WTC11 (cell line): ENCODE measurements at places on chromosomes 2 and 18. TPM values are rescaled to one million over a fixed set of nuclear protein-coding genes. Genes with fewer than 3 reads are reported as not detected.

GRCh38 chr18:77146249-77147080, 13.9 kb upstream of the MBP start:
- peaks cover 2% of the 10 kb centered on the region for H3K27me3 ChIP-seq
- no peaks in the 10 kb centered on the region for H3K4me1 ChIP-seq
- H3K4me3 ChIP-seq: no peak overlapping the region

- no peaks in the 10 kb centered on the region for H3K36me3 ChIP-seq
- peaks cover 27% of the 10 kb centered on the region for H3K4me1 ChIP-seq
- peaks cover 1% of the 10 kb centered on the region; the same call in 1 of the 2 replicates for H3K27me3 ChIP-seq
- H3K4me3 ChIP-seq: no peak overlapping the region
- no peak overlapping the region for H3K27ac ChIP-seq
- DNase-seq: no peak
Observed at GRCh38 chr2:26612034-26612433, 29.1 kb downstream of the CIB4 start.

GRCh38 chr2:169036736-169037440, 5.8 kb upstream of the ABCB11 start:
- H3K27me3 ChIP-seq: no peaks in the 10 kb centered on the region
- DNase-seq: no peak
- no peaks in the 10 kb centered on the region; the same call in 1 of the 2 replicates for H3K36me3 ChIP-seq
- H3K4me3 ChIP-seq: no peak overlapping the region
- peaks cover 3% of the 10 kb centered on the region for H3K4me1 ChIP-seq
- no peak overlapping the region for H3K27ac ChIP-seq

- H3K27ac ChIP-seq: no peak overlapping the region
- peaks cover 9% of the 10 kb centered on the region; the same call in 1 of the 2 replicates for H3K27me3 ChIP-seq
- H3K4me3 ChIP-seq: no peak overlapping the region
Observed at GRCh38 chr2:219392754-219393153, 5.0 kb upstream of the DNPEP start.

DNA sequence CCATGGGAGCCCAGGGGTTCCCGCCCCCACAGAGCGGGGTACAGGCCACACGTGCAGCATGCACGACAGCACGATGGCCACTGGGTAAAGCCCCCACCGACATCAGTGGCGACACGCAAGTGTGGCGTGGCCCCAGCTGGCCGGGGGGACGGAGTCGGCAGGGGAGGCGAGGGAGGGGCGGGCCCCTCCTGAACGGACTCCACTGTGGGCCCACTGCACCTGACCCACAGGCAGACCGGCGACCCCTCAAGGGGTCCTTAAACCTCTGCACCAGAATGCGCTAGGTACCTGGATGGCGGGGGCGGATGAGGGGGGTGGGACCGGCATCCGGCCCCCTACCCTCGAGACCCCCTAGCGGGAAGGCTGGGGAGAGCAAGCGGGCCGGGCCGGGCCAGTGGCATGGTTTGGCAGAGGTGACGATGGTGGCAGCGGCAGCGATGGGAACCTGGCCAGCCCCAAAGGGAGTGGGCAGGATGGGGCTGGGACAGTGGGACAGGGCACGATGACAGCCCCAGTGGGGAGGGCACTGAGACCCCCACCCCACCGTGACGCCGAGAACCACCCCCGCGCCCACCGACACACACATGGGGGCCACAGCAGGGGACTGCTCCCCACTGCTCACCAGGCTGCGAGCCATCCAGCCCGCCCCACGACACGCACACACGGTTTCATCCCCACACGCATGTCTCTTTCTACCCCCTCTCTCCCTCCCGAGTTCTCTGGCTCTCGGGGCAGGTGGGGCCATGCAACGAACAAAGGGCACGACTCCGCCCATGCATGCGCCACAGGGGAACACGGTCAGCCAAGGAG, 91.9 kb upstream of the ANKRD30BL start:
- H3K4me3 ChIP-seq: no peak overlapping the region
- no peaks in the 10 kb centered on the region for H3K4me1 ChIP-seq
- H3K36me3 ChIP-seq: peaks cover 36% of the 10 kb centered on the region
- DNase-seq: no peak
- H3K27ac ChIP-seq: no peak overlapping the region

DNA sequence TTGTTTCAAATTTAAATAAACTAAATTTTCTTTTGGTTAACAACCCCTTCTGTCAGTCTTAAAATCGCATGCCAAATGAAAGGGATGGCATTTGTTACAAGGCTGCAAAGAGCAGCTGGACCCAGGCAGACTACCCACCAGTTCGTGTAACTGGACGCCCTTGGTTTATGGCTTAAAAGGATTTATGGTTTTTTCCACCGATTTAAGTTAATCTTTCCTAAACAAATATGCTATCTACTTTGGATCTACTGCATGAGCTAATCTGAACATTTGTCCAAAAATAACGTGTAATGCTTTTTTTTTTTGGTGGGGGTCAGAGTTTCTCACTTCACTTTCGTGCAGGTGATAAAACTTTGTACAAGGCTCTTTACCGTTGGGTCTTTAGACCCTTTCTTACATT, 62.9 kb downstream of the DIS3L2 start:
- H3K27me3 ChIP-seq: no peaks in the 10 kb centered on the region
- no peak overlapping the region for H3K4me3 ChIP-seq
- H3K4me1 ChIP-seq: peaks cover 7% of the 10 kb centered on the region
- no peak for DNase-seq

DNA sequence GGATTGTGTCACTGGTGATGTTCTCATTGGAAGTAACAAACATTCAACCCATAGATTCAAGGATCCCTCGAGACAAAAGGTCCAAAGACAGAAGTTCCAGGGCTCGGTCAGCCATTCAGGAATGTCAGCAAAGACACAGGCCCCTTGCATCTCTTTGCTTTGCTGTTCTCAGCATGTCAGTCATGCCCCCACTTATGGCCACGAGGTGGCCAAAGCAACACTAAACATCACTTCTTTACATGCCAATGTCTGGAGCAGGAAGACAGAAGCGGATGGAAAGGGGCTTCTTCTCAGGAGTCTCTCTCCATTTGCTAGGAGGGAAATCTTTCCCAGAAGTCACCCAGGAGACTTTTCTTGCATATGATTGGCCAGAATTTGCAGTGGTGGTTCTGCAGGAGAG, 191.6 kb upstream of the SP5 start:
- no peak overlapping the region for H3K4me3 ChIP-seq
- H3K27me3 ChIP-seq: peaks cover 3% of the 10 kb centered on the region; the same call in 1 of the 2 replicates
- no peak overlapping the region for H3K27ac ChIP-seq

DNA sequence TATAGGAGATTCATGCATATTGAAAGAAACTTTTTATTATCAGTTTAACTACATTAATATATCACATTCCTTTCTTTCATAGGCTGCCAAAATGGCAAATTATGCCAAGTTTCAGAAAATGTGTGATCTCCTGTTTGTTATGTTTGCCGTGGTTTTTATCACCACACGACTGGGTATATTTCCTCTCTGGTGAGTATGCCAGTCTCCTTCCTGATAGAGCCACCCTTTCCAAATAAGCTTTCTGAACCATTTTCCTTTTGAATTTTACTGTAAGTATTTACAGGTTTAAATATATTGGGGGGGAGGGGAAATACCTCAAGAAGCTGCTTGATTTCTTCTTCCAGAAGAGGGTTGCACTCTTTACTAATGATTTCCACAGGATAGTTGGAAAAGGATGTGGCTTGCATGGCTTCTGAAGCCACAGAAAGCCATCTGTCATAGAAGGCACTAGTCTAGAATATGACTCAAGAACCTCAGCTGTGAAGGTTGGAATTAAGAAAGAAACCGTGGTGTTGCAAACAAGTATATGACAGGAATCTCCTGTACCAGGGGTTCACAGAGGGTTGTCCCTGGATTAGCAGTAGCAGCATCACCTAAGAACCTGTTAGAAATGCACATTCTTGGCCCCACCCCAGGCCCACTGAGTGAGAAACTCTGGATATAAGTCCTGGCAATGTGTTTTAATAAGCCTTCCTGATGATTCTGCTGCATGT, 84.5 kb upstream of the NOSTRIN start:
- no peak overlapping the region for H3K4me3 ChIP-seq
- no peak overlapping the region for H3K27ac ChIP-seq
- peaks cover 2% of the 10 kb centered on the region; the same call in 1 of the 2 replicates for H3K36me3 ChIP-seq
- H3K27me3 ChIP-seq: no peaks in the 10 kb centered on the region
- no peak for DNase-seq
- no peaks in the 10 kb centered on the region for H3K4me1 ChIP-seq

DNA sequence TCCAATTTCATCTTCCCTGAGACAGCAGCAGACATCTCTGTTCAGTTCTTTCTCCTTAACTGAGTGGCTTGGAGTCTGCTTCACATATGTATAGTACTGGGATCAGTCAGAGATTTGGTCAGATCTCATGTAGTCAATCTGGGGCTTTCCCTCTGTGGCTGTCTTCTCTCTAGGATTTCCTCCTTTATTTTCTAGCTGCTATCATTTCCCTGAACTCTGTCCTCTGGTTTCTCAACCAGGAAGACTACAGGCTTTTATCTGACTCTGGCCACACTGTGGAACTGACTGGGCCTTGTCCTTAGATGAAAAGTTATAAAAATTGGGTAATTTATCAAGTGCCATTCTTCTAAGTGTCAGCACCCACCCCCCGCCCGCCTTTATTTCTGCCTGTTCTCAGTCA, 121.0 kb downstream of the RAPGEF4 start:
- H3K27ac ChIP-seq: no peak overlapping the region
- peaks cover 8% of the 10 kb centered on the region for H3K4me1 ChIP-seq
- H3K27me3 ChIP-seq: no peaks in the 10 kb centered on the region
- DNase-seq: no peak

DNA sequence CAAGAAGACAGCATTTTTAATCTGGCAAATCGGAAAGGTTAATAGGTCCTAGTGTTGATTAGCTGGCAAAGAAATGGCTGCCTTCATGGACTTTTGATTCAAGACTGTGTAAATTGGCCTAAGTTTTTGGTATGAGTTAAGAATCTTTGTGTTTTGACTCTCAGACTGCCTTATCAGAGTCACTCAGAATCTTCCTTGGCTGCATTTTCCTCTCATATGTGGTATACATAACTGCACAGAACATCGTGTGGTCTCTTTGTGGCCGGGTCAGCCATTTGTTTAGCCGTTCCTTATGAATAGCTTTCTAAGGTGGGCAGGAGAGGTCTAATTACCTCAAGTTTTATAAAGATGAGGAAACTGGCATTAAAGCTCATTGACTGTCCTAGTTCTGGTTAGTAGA, 30.1 kb downstream of the CAB39 start:
- H3K4me3 ChIP-seq: no peak overlapping the region
- H3K36me3 ChIP-seq: peaks cover 4% of the 10 kb centered on the region; the same call in 1 of the 2 replicates
- peak overlapping the region; percentile 30; the same call in 1 of the 2 replicates for H3K27ac ChIP-seq
- no peak for DNase-seq
- no peaks in the 10 kb centered on the region for H3K27me3 ChIP-seq
- peaks cover 6% of the 10 kb centered on the region; the same call in 1 of the 2 replicates for H3K4me1 ChIP-seq

DNA sequence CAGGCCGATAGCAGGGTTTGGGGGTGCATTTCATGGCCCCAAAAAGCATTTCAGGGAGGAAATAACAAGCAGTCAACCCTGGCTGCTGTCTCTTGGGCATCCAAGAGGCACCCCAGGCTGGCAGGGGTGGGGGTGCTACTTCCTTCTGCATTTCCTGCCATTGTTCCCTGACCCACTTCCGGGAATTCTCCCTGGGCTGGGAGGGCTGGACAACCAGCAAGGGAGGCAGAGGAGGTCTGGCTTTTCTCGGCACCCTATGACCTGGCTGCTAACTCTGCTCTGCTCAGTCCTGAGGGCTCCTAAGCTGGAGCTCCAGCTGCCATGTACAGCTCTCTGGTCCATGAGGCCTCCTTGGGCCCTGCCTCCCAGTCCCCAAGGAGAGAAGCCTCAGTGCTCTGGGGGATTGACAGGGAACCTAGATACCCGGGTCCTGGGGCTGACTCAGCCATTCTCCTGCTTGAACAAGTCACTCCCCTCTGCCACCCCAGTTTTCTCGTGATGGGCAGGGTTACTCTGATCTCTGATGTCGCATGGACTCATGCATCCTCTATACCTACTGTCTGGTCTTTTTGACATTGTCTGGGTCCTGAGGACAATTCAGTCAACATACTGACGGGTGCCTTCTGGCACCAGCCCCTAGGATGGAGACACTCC, 47.2 kb downstream of the DYSF start:
- H3K36me3 ChIP-seq: no peaks in the 10 kb centered on the region
- no peaks in the 10 kb centered on the region; the same call in 1 of the 2 replicates for H3K27me3 ChIP-seq
- peaks cover 42% of the 10 kb centered on the region for H3K4me1 ChIP-seq
- no peak for DNase-seq
- no peak overlapping the region for H3K4me3 ChIP-seq

DNA sequence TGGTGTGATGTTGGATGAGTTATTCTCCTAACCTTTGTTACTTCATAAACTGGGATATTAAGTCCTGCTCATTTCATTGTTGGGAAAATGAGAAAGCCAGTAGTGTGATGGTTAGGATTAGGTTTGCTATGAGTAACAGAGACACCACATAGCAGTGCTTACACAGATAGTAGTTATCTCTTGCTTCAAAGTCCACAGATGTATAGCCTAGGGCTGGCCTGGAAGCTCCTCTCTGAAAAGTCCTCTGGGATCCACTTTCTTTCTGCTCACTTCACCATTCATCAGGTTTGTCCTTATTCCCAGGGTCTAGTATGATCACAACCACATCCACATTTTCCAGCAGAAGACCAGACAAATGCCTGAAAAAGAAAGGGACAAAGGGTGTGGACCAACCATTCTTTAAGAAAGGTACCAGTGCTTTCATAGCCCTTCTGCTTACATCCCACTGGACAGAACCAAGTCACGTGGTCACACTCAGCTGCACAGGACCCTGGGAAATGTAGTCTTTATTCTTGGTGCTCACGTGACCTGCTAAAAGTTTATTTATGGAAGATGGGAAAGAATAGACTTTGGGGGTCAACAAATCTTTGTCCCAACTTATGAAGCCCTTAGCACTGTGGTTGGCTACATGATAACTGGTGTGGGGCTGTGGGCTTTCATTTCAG, 108.9 kb downstream of the INSIG2 start:
- H3K4me1 ChIP-seq: no peaks in the 10 kb centered on the region
- H3K27ac ChIP-seq: no peak overlapping the region
- H3K4me3 ChIP-seq: no peak overlapping the region
- no peaks in the 10 kb centered on the region for H3K36me3 ChIP-seq

- H3K27me3 ChIP-seq: peaks cover 9% of the 10 kb centered on the region
- H3K27ac ChIP-seq: peak overlapping the region; percentile 93
- no peak for DNase-seq
Observed at GRCh38 chr2:128261245-128262128, 57.2 kb downstream of the HS6ST1 start.

DNA sequence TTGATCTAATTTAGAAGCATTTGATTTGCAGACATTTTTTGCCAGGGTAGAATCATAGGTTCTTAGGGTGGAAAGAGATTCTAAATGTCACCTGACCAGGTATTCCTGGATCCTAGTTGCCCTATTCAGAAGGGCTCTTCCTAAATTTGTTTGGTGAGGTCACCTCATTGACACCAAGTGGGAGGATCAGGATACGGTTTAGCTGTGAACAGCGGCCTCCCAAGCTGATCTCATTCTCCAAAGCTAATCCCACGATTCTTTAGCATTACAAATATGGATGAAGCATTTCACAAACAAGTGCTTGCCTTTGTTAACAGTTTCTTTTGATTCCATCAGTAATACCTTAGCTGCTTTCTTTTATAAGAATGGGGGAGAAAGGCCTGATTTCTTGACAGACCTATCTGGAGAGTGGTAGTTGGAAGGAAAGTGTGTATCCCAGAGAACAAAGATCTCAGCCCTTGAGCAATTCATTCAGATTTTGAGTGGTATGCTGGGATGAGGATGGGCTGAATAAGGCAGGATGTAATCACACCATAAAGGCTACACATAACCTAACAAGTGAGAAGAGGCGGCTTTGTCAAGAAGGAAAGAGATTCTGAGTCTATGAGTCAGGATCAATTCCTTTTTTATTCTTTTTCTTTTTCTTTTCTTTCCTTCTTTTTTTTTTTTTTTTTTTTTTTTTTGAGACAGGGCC, 16.6 kb downstream of the KCTD1 start:
- DNase-seq: no peak
- H3K27ac ChIP-seq: peak overlapping the region; percentile 91; the same call in 1 of the 2 replicates
- H3K4me1 ChIP-seq: peaks cover 37% of the 10 kb centered on the region
- H3K27me3 ChIP-seq: no peaks in the 10 kb centered on the region
- H3K4me3 ChIP-seq: no peak overlapping the region

BCL11A gene
- total RNA-seq: 45.0 to 53.2 TPM (median 46.8 TPM) in 3 replicates

LRRTM1 gene
- total RNA-seq: 1.1 to 1.4 TPM (median 1.2 TPM) in 3 replicates

TXNDC2 gene
- total RNA-seq: 0.09 to 0.26 TPM (median 0.14 TPM) in 3 replicates

EGR4 gene
- 0.09 to 0.14 TPM (median 0.13 TPM) in 3 replicates for total RNA-seq

CRYBA2 gene
- not detected in 3 replicates for total RNA-seq
